Natural killer cell (primary cell): ENCODE measurements at places on chromosomes 5 and 9. TPM values are rescaled to one million over a fixed set of nuclear protein-coding genes. Genes with fewer than 3 reads are reported as not detected.

GRCh38 chr9:106532306-106533015 lies 330.5 kb upstream of the ZNF462 start:
- no peaks in the 10 kb centered on the region for H3K27me3 ChIP-seq
- no peak for DNase-seq
- H3K27ac ChIP-seq = no peak overlapping the region
- no peaks in the 10 kb centered on the region for H3K36me3 ChIP-seq
- no peaks in the 10 kb centered on the region for H3K4me1 ChIP-seq

DNA sequence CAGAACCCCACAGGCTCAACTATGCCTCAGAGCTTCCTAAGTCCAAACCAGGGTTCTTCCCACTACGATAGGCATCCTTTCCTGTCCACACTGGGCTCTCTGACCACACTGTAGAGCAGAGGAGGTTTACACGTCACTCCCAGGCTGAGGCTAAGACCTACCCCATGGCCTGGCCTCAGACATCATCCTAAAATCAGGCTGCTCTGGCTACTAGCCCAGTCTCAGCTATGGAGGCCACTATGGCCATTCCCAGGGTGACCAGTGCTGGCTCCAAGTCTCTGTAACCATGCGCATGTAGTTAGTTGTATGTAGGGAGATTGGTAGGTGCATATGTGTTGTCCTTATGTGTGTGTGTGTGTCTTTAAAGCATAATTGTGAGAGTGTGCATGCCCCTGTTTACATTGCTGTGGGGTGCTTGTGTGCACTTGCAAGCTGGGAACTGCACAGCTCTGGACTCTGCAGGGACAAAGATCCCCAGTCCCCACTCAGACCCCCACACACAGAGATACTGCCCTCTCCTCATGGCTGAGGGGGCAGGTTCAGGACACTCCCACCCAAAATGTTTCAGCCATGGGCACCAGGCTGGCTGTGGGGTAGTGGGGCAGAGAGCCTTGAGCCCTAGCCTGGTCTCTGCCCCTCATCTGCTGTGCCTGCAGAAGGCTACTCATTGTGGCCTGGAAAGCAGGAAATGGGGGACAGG lies 12.3 kb downstream of the PDLIM4 start:
- peaks cover 8% of the 10 kb centered on the region for H3K4me1 ChIP-seq
- no peak overlapping the region for H3K4me3 ChIP-seq
- DNase-seq = no peak
- peaks cover 4% of the 10 kb centered on the region for H3K27me3 ChIP-seq

Gene KCNIP1
- not detected for total RNA-seq

Gene ASS1
- not detected for total RNA-seq

Gene C9orf153
- total RNA-seq = 0.28 TPM
